ENCODE measurements at places on chromosomes 3 and 15. TPM values are rescaled to one million over a fixed set of nuclear protein-coding genes. Genes with fewer than 3 reads are reported as not detected.
A peak's percentile ranks its signal among the peaks of the same experiment; 100 is the strongest.

DNA sequence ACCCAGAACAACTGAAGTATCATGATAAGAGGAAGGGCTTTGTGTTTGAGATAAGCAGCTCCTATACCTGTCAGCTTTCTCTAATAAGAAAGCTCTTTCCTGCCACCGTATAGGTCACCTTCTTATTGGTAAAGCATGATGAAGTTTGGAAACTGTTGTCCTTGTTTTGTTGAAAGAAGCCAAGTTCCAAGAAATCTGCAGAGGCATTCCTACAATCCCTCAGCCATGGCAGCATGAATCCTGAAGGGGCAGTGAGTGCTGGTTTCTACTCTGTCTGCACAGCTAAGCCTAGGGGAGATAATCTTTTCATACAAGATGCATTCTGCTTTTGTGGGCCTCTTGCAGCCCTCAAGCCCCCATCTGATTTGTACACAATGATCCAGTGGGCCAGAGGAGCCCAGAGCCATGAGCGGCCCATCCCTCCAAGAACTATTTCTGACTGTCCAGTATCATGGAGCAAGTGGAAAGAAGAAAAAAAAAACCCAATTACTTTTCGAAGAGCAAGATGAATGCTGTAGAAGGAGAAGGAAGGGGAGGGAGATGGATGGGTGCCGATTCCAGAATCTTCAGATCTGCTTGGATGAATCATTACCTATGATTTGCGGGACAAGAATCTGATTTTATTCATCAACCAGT, 1.9 kb upstream of the THBS1 start:
- DNase-seq: no peak

GRCh38 chr3:177150970-177151627, 46.2 kb downstream of the TBL1XR1 start:
- DNase-seq: no peak

Gene FSD2
- total RNA-seq: not detected

Gene SH2D7
- not detected for total RNA-seq

DNA sequence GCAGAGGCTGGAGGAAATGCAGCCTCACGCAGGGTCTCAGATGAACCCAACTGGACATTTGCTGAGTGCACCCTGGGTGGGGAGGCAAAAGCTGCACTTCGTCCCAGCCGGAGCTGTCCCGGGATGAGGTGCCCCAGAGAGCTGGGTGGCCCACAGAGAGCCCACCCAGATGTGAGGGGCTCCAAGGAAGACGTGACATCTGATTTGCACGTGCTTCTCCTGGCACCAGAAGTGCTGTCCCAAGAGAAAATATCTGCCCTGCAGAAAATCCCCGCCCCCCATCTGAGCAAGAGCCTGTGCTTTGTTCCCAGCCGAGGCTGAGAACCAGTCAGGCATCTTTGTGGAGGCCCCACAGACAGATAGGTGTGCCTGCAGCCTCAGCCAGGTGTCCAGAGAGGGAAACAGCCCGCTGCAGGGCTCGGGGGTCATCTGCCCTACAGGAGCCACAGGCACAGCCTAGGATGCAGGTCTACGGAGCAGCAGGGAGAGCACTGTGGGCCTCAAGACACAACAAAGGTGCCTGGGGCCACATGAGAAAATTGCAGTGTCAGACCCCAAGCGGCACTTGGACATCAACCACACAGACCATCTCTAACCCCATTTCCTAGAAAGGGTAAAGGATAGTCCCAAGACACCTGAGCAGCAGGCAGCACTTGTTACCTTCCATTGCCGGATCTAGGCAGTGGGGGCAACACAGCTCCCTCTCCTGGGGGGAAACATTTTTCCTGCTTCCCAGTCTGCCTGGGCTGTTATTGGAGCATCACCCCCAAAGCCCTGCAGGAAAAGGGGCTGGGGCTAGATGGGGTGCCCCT, 5.8 kb downstream of the TMIE start:
- DNase-seq: peak; percentile 47

DNA sequence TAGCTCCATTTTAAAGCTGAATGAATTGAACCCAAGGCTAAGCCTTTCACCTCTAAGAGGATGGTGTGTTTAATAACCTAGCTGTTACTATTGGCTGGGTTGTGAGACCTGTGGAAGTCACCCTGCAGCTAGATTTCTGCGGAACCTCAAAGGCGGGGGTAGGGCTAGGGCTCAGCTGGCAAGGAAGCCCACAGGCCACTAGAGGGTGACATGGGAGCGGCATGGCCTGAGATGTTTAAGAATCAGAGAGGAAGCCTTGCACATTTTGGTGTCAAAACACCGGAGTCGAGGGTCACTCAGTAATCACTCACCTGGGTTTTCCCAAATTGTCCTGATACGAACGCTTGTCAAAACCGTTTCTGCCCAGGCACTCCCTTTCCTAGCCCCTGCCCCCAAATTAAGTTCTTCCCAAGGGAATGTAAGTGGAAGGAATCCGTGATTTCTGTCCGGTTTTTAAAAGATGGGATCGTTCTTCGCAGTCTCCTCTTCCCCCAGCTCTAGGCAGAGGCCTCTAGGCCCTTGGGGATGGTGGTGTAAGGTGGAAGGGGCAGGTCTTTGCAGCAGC, 3.8 kb upstream of the ACAD9 start:
- DNase-seq: peak; percentile 69

Gene SEC62
- total RNA-seq: 81.9 TPM

DNA sequence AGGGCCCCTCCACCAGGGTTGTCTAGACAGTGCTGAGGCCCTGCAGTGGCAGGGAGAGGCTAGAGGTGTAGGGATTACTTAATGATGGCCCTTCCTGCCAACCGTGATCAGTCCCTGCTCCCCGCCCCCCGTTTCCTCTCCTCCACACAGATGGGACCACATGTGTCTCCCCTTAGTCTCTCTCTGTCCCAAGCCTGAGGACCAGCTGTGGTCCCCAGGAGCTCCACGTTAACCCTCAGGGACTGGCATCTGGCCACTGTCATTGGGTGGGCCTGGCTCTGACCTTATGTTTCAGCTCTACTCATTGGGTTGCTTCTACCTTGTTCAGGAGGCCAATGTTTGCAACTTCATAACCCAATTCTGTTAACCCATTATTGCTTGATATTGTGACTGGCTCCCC, 6.0 kb upstream of the ALPK3 start:
- no peak for DNase-seq

DNA sequence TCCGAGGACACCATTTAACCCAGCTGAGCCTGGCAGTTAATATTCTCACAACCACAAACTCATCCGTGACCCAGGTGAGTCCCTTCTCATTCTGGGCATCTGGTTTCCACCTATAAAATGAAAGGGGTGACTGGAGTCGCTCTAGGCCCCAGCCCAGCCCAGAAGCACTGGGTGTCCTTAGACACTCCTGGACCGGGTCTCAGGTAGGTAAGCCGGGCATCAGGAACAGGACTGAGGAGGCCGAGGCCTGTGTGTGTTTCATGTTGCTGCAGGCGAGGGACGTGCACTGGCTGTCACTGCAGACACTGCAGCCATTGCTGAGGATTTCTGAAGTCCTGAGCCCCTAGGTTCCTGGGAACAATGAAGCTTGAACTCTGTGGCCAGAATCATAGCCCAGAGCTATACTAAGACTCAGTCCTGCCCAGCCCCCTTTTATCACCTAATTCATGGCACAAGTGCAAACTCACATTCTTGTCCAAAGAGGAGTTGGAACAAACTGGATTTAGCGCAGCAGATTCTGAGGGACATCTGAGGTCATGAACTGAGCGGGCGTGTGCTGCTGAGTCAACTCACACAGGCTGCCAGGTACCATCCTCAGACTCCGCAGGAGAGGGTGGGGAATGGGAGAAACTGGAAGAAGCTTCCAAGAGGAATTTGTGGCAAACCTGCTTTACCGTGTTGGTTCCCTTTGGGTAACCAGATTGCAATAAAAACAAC, 184.9 kb downstream of the FAM43A start:
- DNase-seq: no peak

DNA sequence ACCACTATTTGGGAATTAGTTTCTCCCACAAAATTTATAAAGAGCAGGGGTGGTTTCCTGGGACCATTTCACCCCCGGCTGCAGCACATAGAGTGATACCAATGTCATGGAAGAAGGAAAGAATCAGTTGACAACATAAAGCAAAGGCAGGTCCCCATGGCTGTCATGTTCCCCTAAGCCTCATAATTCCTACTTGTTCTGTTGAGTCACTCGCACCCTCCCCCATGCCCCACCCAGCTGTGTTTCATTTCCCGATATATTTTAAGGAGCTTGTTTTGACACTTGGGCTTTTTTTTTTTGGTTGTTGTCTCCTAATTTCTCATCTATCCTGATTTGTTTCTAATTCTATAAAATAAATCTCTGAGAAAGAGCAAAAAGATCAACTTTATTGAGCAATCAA, 24.9 kb downstream of the ERC2 start:
- DNase-seq: no peak

Gene RHOV
- not detected for total RNA-seq

All from activated naive CD4-positive, alpha-beta T cell treated with anti-CD3 and anti-CD28 coated beads, Interleukin-2, amount 50 U/mL, for 72 hours (primary cell).